Left ventricle myocardium superior (tissue), 1 donor: ENCODE measurements at places on chromosomes 6 and 20.

DNA sequence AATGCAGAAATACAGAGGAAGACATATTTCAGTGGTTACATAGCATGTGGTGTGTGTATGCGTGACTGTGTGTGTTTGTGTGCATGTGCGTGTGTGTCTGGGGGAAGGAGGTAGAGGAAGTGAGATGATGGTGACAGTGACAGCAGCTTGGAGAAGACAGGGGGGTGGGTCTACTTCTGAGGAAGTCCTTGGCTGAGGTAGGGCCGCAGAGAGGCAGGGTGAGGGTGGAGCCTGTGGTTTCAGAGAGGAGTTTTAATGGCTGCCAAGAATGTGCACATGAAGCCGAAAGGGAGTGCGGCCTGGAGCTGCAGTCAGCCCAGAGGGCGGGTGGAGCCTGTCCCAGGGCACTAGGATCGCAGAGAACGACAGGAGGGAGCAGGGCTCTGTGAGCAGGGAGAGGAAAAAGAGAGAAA is 22.7 kb upstream of the RNF24 start:
- peak; percentile 75 for DNase-seq

GRCh38 chr6:41583565-41583964 is 37.4 kb downstream of the FOXP4 start:
- DNase-seq = no peak

- DNase-seq = no peak
Measured at GRCh38 chr6:32203426-32204267, 11.2 kb upstream of the GPSM3 start.

DNA sequence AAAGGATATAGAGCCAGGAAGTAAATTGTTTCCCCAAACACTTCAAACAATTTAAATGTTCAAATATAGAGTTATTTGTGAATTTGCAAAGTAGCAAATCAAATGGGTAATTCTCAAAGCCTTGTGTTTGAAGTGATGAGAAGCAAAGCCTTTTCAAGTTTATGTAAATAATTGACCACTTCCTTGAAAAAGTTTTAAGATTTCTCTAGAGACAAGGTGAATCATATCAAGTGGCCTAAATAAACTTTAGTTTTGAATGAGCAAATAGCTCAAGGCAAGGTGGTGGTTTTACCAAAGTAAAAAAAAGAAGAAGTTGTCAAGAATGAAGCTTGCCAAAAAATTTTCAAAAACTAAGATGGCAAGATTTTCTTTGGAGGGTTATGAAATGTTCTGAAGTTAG is 42.6 kb upstream of the IFNGR1 start:
- no peak for DNase-seq

DNA sequence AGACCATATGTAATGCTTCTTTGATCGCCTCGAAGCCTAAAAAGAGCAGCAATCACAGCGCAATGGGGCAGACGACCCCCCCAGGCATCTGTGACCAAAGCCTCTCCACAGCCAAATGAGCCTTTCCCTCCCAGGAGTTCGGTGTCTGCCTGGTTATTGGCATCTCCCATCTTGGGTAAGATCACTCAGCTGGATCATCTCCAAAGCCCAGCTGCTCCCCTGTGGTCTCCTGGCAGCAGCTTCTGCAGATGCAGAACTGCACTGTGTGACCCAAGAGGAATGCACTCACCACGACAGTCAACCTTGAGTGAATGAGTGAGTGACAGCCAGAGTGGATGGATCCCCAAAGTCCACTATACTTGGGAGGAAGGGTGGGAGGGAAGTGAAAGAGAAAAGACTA is 44.8 kb upstream of the IYD start:
- DNase-seq = no peak

- DNase-seq = no peak
Measured at GRCh38 chr20:23118144-23118543, 32.0 kb upstream of the CD93 start.

GRCh38 chr6:36020154-36020553 is 4.3 kb downstream of the SLC26A8 start:
- DNase-seq = no peak

- DNase-seq = no peak
Measured at GRCh38 chr6:11251553-11252360, 19.3 kb upstream of the NEDD9 start.

DNA sequence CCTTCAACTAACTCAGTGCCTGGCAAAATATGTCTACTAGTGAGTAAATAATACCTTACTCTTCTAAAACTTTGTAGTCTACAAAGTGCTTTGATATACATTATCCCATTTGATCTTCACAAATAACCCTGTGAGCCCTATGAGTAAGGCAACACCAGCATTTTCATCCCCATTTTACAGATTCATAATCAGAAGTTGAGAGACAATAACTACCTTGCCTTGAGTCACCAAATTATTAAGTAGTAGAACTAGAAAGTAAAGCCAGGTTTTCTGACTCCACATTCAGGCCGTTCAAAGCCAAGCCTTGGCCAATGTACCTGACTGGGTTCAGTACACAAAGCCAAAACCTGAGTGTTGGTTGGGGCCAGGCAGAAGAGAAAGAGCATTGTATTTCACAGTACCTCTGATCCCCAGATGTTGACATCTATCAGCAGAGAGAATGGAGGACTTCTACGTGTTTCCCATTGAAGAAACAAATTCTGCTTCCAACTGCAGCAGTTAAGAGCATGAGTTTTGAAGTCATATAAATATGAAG is 111.3 kb upstream of the LGSN start:
- no peak for DNase-seq

DNA sequence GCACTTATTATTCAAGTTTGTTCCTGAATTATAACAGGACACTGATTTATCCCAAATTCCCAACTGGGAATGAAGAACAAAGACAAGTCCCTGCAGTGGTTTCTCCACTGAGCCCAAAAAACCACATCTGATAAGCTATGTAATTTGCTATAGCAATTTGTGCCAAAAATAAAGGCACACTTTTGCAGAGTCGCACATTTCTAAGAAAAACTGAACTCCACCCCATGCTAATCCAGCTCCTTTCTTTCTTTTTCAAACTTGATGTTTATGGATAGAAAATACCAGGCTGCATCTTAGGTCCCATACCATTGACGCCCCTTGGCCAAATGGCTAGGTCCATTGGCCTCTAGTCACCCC is 170.2 kb upstream of the CITED2 start:
- no peak for DNase-seq

- no peak for DNase-seq
Measured at GRCh38 chr6:79764747-79765146, 133.6 kb downstream of the SH3BGRL2 start.

- no peak for DNase-seq
Measured at GRCh38 chr6:82240186-82240585, 7.4 kb downstream of the IBTK start.

DNA sequence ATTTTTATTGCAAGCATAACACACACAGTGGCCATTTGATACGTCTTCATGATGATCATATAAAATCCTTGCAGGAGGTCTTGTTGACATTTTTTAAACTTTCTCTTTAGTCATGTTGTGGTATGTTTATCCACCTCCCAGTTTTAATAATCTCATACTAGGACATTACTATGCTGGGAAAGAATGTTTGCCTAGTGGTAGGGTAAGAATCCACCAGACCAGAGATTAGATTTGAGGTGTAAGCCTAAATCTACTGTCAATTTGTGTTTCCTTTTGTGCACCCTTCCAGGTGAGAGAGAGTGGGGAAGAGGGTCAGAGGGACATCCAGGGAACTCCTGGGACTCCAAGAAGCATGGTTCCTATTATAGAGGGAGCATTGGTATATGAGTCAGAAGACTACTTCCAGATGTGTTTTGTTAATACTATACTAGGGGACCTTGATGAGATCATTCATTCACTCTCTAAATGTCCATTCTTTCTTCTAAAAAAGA is 298.3 kb upstream of the SASH1 start:
- DNase-seq = no peak

DNA sequence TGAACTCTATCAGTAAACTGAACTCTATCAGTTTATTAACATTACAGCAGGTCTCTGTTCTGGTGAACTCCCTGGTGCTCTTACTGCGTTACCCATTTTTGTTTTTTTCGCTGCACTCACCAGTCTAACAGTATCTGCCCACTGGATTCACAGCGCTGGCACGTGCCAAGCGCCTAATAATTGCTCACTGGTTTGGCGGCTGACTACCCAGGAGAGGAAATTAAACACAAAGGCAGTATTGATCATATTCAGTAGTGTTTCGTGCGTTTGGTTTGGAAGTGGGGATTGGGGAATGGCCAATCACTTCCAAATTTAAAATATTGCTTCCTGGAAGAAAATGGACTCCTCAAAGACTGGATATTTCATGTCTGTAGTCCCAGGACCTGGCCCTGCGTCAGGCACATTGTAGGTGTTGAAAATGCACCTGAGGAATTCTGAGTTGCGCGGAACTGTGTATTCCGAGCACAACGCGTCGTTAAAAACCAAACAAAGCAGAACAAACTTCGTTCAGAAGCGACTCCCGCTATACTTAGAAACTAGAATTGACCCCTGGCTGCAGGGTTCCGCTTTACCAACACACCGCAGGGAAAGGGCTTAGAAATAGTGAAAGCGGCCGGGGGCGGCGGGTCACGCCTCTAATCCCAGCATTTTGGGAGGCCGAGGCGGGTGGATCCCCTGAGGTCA is 1.1 kb upstream of the RPS12 start:
- peak; percentile 52 for DNase-seq

DNA sequence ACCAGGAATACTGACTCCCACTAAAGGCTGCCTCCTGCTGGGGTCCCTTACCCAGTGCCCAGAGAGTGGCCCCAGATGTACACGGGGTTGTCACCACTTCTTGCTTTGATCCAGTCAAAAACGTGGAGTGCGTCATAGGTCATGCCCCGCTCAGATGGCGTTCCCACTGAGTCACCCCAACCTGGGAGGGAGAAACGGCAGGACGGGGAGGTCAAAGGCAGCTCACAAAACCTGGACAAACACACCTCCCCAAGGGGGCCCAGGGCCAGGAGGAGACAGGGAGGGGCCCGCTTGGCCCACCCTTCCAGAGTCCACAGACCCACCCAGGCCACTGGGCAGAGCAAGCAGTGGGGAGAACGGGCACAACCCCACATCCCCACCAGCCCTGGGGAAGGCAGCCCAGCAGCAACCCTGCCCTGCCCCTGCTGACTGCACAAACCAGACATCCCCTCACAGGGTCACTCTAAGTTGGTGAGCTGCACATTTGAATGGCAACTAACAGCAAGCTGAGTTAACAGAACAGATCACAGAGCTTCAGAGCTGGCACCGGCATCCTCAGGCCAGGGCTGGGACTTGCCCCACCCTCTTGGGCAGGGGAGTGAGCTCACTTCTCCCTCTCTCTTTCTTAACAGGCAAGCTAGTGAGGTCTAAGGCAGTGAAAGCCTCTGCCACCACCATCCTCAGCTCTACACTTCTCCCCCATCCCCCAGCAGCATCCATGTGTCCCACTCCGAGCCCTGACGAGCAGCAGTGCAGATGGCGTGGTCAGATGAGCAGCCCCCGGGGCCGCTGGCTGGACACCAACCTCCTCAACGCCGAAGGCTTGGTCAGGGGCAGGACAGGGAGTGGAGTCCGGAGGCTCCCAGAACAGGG is 61.7 kb downstream of the PYGB start:
- peak; percentile 52 for DNase-seq

- DNase-seq = no peak
Measured at GRCh38 chr20:21526776-21527175, 12.9 kb upstream of the NKX2-2 start.

GRCh38 chr6:23213651-23214050 is 644.3 kb downstream of the HDGFL1 start:
- no peak for DNase-seq

DNA sequence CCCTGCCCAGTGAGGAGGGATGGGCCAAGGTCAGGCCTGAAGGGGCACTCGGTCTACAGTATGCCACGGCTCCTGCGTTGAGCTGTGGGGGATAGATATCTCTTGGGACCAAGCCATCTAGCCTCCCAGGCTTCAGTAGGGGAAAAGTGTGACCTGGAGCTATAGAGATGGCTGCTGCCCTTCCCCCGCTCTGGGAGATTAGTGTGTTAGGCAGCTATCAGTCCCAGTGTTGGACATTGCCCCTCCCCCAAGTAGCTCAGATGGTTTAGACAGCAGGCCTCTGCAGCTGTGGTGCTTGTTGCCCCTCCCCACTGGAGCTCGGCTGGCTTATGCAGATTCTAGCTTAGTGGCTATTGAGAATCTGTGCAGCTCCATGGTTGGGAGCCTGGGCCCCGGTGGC is 56.8 kb downstream of the KHDRBS2 start:
- no peak for DNase-seq

- no peak for DNase-seq
Measured at GRCh38 chr6:152135755-152136448, 328.4 kb downstream of the ESR1 start.

- no peak for DNase-seq
Measured at GRCh38 chr6:71080826-71081225, 124.0 kb upstream of the B3GAT2 start.

GRCh38 chr20:3133155-3133554 is 26.5 kb downstream of the FASTKD5 start:
- DNase-seq = no peak

- no peak for DNase-seq
Measured at GRCh38 chr6:150099953-150100352, 31.0 kb upstream of the ULBP3 start.

GRCh38 chr6:136793363-136793762 is 1.1 kb upstream of the MAP3K5 start:
- DNase-seq = no peak

DNA sequence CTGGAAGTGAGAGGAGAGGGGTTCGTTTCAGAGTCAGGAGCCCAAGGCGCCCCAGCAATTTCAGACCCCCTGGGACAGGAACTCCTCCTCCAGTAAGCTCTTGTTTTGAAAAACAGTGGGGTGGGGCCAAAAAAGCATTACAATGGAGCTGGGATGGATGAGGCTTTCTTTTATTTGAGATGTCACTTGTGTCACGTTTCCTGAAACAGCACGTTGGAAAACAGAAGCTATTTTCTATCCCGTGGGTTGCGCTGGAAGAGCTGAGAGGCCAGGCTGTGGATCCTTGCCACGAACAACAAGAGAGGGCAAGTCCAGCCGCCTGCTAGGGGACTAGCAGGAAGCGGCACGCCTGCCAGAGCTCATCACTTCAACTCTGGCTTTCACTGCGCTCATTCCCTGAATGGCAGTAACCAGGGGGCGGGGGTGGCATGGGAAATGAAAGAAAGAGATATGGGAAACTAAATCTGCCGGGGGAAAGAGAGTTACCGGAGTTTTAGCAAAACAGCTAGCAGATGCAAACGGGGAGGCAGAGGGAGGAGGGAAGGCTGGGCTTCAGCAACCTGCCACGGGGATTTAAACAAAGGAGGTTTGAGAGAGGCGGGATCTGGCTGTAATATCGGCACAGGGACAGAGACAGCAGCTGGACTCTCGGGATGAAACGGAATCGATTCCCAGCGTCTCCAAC is 34.6 kb downstream of the GCNT2 start:
- DNase-seq = peak; percentile 81

GRCh38 chr6:113695516-113695915 is 161.6 kb upstream of the MARCKS start:
- DNase-seq = no peak

DNA sequence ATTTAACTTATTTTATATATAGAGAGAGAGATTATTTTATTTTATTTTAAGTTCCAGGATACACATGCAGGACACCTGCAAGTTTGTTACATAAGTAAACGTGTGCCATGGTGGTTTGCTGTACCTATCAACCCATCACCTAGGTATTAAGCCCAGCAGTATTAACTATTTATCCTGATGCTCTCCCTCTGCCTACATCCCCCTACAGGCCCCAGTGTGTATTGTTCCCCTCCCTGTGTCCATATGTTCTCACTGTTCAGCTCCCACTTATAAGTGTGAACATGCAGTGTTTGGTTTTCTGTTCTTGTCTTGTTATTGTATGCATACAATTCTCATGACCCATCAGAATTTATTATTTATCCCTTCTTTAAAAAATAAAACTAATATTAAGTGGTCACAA is 34.6 kb downstream of the FKBP1C start:
- DNase-seq = no peak
